ENCODE measurements at places on chromosomes 3 and 15. TPM values are rescaled to one million over a fixed set of nuclear protein-coding genes. Genes with fewer than 3 reads are reported as not detected.

P2RY13 gene
- 1.7 TPM for total RNA-seq

ATP8B4 gene
- 15.3 TPM for total RNA-seq

SEMA7A gene
- 18.1 TPM for total RNA-seq

VPS18 gene
- total RNA-seq, result 19.0 TPM

IGSF11 gene
- 21.0 TPM for total RNA-seq

FBXL2 gene
- 62.3 TPM for total RNA-seq

CPLX3 gene
- 1.00 TPM for total RNA-seq

CKMT1B gene
- 10.3 TPM for total RNA-seq

NR2E3 gene
- total RNA-seq, result 0.54 TPM
